Motor neuron (in vitro differentiated cells): ENCODE measurements at places on chromosomes 7 and 10. TPM values are rescaled to one million over a fixed set of nuclear protein-coding genes. Genes with fewer than 3 reads are reported as not detected.

LLCFC1 gene
- not detected in 2 replicates for total RNA-seq

RET gene
- total RNA-seq, result 23.0 and 24.1 TPM in 2 replicates

LRRTM3 gene
- 0.40 and 6.3 TPM in 2 replicates for total RNA-seq

VGF gene
- 1.1 TPM in 2 replicates for total RNA-seq

TMEM140 gene
- 12.3 and 17.6 TPM in 2 replicates for total RNA-seq

ACSM6 gene
- not detected in 2 replicates for total RNA-seq

DRGX gene
- 0.06 TPM in 1 of 2 replicates, not detected in the other for total RNA-seq

TAC1 gene
- 7.0 and 7.8 TPM in 2 replicates for total RNA-seq

GRCh38 chr10:73911553-73912004, 647 bp downstream of the PLAU start:
- ATAC-seq, result no peak

DNA sequence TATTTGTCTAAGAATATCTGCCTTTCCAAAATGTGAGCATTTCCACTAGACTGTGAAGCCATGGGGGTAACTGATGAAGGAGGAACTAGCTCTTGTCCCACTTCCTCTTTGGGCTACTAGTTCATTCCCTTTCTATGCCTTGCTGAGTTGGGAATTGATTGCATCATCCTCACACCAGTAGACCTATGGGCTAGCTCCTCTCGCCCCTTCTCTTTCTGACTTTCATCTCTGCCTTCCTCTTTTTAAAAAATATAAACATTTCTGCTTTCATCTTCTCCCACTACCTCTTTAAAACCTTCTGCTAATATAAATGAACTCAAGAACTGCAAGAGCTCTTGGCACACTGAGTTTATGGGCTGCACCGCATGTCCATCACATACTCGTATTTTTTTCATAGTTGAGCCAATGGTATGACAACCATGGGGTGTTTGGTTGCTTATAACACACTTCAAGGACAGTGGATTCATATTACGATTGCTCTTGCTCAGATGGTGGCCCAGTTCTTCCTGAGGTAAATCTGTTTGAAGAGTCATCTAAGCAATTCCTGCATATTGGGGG, 182.0 kb downstream of the REEP3 start:
- no peak for ATAC-seq

- ATAC-seq, result no peak
Measured at GRCh38 chr7:107103369-107103768, 58.9 kb downstream of the PRKAR2B start.

GRCh38 chr7:132095111-132095765, 481.0 kb downstream of the PLXNA4 start:
- no peak for ATAC-seq

DNA sequence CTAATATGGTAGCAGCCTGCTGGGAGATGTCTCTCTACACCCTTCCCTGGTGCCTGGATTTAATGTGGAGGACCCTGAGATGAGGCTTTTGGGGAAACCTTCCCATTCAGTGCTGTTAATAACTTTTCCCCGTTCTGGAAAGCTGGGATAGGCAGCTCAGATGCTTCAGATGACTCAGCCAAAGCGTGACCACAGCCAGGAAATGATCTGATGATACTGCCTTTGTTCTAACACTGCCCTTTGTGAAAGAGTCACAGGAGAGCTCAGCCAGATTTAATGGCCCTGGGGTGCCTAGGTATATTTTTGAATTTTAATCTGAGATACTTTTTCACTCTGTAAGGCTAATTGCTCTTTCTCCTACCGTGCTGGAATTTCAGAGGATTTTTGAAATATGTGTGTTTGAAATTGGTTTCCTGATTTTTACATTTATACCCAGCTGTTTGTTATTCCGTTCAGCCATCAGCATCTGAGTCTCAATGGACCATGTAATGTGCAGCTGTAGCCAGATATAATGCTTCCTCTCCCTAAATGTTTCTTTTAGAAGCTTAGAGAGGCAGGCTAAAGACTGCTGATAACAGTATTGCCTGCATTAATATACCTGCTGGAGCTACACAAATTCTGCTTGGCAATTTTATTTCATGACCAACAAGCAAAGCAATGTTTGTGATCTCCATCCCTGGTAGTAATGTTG, 17.8 kb downstream of the CELF2 start:
- peak; percentile 83 for ATAC-seq

DNA sequence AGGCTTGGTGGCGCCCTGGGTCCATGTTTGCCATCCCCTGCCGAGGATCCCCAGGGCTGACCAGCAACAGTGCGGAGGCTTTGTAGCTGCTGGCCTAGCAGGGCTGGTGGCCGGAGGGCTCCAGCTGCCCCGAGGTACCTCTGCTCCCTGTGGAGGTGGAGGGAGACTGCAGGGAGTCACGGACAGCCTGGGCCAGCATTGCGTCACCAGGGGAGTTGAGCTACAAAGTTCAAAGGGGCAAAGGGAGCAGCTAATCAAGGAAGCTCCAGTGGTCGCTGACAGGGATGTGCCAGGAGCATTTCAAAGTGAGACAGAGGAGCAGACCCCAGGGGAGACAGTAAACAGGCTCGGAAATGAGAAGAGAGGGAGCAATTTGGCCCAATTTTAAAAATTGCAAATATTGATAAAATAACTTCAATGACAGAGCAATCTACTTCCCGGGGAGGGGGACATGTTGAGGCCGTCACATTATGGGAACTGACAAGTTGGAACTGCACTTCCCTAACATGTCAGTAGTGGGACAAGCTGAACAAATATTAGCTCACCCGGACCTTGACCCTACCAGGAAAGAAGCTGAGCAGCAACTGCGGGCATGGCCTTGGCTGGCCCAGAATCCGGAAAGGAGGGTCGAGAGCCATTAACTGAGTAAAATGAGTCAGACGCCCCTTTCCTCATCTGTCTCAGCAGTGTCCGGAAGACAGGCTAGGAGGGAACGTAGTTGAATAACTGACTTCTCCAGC, 39.4 kb downstream of the BTBD16 start:
- no peak for ATAC-seq

GRCh38 chr10:35574924-35575352, 30.2 kb upstream of the GJD4 start:
- no peak for ATAC-seq

- ATAC-seq, result no peak
Measured at GRCh38 chr7:142560166-142560565, 189.1 kb upstream of the PRSS1 start.

- no peak for ATAC-seq
Measured at GRCh38 chr10:27104919-27105318, 4.6 kb upstream of the ANKRD26 start.

- no peak for ATAC-seq
Measured at GRCh38 chr7:77235276-77235675, 35.7 kb upstream of the FGL2 start.

DNA sequence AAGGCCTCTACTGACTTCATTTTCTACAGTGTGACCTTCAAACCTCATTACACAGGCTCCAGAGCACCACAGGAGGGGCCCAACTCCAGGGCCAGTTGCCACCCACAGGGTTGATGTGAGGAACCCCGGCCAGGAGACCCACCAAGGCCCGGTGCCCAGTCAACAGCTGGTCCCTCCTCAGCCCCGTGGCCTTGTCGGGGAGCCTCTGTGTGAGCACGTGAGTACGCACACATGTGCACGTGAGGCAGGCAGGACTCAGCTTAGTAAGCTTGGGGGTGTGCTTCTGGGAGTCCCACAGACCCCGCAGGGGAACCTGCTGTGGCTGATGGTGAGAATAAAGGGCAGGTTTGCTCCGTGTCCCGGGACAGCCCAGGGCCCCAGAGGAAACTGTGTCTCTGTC, 104.5 kb downstream of the VIPR2 start:
- no peak for ATAC-seq

DNA sequence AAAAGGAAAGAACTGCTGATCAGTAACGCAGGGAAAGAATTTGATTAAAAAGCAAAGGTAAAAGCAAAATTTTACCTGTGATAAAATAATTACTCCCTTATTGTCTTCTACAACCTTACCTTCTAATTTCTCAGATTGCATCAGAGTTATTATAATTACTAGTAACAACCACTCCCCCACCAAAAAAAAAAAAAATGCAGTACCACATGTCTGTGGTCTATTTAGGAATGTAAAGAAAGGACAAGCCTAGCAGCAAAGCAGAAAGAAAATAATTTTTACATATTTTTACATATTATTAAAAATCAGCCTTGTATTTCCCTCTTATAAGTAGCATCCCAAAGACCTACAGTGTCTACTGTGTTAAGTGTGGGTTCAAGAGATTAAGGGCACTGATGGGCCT, 430.4 kb downstream of the TFEC start:
- ATAC-seq, result no peak

DNA sequence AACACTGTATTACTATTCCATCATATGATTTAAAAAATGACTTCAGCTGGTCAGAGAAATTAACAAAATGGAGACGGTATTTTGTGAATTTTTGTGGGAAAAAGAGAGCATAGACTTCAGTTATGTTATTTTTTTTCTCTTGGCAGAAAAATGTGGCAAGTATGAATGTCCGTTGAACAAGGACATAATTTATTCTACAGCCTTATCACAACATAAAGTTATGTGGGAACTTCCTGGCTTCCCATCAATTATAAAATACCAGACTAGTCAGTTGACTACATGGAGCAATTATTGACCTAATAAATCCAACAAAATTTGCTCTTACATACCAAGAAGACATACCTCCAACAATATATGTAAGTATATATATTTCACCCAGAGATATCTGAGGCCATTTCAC, 88.6 kb upstream of the PPP1R3A start:
- ATAC-seq, result no peak

DNA sequence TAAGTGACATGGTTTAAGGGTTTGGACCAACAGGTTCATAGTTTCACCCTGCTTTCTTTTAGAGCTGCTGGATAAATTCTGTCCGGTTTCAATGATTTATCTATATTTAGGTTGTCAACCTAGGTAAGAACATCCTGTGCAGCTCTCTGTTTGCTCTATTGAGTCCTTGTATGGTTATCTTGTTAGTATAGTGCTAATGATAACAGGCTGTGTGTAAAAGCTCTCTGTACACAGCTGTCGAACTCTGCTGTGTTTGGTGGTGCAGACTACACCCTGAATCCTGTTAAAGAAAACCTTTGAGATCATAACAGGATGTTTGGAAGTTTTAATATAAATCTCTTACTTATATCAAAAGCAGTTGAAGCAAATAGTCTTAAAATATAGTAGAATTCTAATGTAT, 219.2 kb downstream of the SDK1 start:
- ATAC-seq, result no peak

DNA sequence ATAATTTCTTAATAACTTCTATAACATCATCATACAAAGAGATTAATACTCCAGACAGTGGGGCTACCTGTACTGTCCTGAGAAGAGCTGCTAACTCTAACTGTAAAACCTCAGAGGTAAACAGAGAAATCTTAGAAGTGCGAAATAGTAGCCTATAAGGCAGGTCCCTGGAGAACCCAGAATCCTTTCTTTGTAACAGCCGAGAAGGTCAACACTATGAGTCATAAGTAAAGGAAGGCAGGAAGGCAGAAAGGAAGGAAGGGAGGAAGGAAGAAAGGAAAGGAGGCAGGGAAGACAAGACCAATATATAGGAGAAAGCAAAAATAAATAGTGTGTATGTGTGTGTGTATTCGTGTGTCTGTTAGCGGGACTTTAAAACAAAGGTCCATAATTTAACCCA, 540.6 kb downstream of the ZWINT start:
- ATAC-seq, result no peak

- ATAC-seq, result no peak
Measured at GRCh38 chr10:98388101-98388655, 26.8 kb downstream of the PYROXD2 start.

DNA sequence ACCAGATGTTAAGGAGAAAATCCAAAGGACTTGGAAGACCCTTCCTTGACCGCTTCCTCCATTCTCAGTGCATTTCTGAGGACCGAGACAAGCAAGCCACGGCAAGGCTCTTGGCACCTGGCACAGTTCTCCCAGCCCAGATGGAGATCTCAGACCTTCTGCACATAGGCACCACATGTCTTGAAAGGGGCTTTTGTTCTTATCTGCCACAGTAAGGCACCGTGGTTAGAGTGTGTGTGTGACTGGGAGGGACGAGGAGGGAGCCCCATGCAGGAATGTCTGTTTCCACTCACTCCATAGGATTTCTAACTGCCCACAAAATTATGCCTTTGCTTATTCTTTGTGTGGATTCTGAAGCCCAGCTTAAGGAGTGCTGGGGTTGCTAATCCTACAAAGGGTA, 10.3 kb upstream of the WDR86 start:
- no peak for ATAC-seq

- no peak for ATAC-seq
Measured at GRCh38 chr7:94183891-94184290, 179.7 kb upstream of the BET1 start.

- no peak for ATAC-seq
Measured at GRCh38 chr7:158789842-158790241, 39.5 kb downstream of the ESYT2 start.

DNA sequence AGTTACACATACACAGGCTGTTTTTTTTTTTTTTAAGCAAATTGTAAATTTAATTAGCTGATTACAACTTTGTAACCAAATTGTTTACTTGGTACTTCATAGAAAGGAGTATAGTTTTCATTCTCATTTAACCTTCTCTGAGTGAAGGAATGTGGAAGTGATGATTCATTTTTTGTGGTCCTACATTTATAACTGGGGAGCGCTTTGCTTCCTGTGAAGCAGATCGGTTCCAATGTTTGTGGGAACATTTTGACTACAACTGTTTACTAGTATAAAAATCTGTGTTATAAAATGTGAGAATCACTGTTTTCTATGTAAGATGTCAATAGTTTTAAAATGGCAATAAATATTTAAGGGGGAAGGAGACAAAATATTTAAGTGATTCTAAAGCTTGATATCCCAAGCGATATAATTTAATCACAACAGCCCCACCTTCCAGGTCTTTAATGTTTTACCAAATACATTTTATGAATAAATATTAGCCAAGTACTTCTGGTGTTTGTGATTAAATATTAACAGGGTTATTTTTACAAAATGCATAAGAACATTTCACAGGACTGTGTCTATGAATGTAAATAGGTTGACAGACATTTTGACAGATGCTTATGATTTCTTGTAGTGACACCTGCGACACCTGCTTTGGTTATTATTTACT, 57.1 kb downstream of the NXPH1 start:
- no peak for ATAC-seq

- no peak for ATAC-seq
Measured at GRCh38 chr10:103839519-103839871, 15.9 kb downstream of the SH3PXD2A start.

- peak; percentile 84 for ATAC-seq
Measured at GRCh38 chr10:48456361-48456804, 148.5 kb downstream of the ARHGAP22 start.

- no peak for ATAC-seq
Measured at GRCh38 chr7:14973712-14974428, 71.3 kb upstream of the DGKB start.

DNA sequence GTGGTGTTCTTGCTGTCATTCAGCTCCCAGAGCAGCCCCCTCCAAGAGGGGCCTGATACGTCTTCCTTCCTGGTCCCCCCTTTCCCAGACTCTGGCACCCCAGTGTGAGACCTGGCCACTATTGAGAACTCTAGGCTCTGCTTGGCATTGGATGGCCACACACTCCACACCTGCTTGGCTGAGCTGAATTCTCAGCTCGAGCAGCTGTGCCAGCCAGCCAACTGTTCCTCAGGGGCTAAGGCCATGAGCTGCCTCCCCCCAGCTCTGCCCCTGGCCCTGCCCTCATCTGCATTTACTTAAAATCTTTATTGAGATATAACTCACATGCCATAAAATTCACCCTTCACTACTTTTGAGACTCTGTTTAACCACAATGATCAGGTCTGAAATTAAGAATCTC, 6.7 kb downstream of the TLL2 start:
- no peak for ATAC-seq

GRCh38 chr10:19247843-19248242, 199.2 kb downstream of the MALRD1 start:
- no peak for ATAC-seq

- no peak for ATAC-seq
Measured at GRCh38 chr10:59687657-59688056, 22.0 kb downstream of the SLC16A9 start.

GRCh38 chr7:32034052-32034451, 36.2 kb downstream of the PDE1C start:
- no peak for ATAC-seq
